Activated CD8-positive, alpha-beta memory T cell treated with anti-CD3 and anti-CD28 coated beads for 48 hours (primary cell): ENCODE measurements at places on chromosomes 12 and 14.

- no peak for DNase-seq
Measured at GRCh38 chr14:74684434-74684833, 28.4 kb downstream of the AREL1 start.

DNA sequence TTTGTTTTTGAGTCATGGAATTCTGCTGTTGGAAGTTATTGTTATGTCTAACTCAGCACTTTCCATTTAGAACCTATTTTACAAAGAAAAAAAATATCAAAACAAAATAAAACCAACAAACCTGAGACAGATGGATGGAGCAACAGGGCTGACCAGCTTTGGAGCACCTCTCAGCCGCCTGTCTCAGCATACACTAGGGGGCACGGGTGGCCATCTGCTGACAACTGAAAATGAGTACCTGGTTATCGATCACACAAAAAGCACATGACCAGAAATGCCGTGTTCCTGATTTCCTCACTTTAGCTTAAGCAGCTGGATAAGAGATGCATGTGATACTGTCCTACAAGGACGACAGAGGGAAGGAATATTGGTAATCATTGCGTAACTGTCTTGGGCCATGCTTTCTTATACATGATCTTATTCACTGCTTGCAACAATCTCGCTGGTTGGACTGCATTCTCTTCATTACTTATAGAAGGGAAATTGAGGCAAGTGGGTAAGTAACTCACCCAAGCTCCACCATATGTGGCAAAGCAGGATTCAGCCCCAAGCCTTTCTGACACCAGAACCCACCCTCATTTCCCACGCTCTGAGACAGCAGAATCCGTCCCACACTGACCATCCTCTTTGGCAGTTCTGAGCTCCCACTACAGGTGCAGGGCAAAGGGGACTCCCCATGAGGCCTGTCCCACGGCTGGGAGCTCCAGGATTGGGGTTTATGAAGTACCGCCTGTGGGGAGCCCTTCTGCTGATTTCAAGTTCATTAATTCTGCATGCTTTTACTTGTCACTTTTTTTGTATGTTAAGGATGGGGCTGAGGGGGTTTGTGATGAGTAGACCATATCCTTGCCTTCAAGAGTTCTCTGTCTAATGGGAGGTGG lies 43.5 kb downstream of the C14orf132 start:
- DNase-seq: no peak

- DNase-seq: no peak
Measured at GRCh38 chr14:88049936-88050335, 45.0 kb downstream of the GPR65 start.

GRCh38 chr14:103127861-103128598 lies 4.8 kb downstream of the TNFAIP2 start:
- DNase-seq: no peak

DNA sequence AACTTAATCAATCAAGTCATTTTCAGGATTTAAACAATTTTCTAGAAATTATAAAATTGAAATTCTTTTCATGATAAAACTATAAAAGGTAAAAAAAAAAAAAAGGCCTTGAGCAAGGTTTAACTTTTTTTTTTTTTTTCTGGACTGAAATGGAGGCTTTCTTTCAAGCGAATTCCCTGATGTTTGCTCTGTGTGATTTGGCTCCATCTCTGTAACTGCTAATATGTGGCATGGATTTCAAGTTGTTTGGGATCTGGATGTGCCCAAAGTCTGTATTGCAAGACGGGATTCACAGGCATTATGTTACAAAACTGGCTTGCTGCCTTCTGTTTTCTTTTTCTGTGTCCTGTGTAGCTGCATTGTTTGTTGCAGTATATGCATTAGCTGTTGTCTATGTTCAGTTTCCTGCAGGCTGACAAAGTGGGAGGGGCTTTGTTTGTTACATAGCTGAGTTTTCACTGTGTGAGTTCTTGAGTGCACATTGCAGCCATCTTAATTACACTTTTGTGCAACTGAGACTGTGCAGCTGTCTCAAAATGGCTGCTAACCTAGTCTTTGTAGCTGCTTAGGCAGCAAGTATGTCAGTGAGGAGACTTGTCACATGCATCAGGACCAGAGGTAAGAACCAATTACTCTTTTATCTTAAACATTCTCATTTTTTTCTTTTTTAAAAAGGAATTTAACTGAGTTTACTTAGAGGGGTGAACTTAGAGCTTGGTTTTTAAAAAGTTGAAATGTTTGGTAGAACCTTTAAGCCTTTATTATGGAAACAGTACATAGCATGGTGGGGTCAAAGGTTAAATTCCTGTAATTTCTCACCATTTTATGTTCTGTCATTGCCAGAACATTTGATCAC lies 19.5 kb downstream of the ATF7IP start:
- peak; percentile 20 for DNase-seq

- no peak for DNase-seq
Measured at GRCh38 chr12:95136598-95136997, 63.2 kb upstream of the NR2C1 start.

DNA sequence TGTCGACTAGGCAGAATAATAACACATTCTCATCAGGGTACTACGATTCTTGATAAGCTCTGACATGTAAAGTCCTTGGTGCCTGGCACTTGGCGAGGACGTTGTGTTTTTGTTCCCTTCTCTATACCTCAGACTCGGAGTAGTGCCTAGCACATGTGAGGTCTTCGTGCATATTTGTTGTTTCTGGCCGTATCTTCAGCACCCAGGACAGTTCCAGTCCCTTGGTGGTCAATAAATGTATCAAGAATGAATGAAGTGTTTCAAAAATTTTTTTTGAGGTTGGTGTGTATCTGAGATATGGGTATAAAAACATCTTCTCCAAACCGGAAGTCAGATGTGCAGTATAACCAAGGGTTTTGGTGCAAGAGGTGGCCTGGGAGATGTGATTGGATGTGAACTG lies 198.2 kb downstream of the AACS start:
- no peak for DNase-seq

DNA sequence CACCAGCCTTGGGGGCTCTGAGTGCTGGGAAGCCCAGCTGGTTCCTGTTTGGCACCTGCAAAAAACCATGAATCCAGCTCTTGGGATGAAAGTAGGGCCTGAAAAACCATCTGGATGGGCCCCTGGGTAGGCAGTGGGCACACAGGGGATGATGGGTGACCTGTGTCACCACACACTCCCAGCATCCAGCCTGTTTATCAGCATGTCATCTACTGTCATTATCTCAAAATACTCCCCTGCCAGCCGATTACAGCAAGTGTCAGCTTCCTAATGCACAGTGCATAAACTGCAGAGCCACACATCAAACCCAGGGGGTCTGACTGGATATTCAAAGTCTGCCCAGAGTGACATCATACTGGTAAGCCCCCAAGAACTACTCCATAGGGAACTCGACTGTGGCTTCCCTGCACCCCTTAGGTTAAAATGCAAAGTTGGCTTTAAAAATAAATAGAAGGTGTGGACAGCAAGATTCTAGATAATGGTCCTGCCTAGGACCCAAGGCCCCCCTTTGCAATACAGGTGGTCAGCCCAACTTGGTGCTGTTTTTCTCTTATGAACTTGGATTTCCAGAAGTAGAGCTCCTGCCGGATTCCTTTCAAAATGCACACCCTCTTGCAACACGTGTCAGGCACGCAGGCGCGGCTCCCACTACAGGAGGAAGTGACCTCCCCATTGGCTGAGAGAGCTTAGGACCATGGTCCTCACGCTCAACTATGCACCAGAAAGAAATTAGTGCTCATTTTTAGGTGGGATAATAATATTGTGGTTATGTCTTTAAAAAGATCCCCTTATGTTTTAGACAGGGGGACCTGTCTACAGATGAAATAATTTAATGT lies 94.1 kb downstream of the GCH1 start:
- DNase-seq: no peak
